ENCODE measurements at places on chromosomes 6 and 20. TPM values are rescaled to one million over a fixed set of nuclear protein-coding genes. Genes with fewer than 3 reads are reported as not detected.

OR2H2 gene
- polyA plus RNA-seq = 0.11 TPM

ZMYND8 gene
- polyA plus RNA-seq = 43.6 TPM

PTCRA gene
- polyA plus RNA-seq = 0.40 TPM

CDH26 gene
- polyA plus RNA-seq = 0.75 TPM

TMEM217 gene
- polyA plus RNA-seq = 2.5 TPM

CLVS2 gene
- 0.29 TPM for polyA plus RNA-seq

RNF39 gene
- 1.4 TPM for polyA plus RNA-seq

PARD6B gene
- 20.5 TPM for polyA plus RNA-seq

ZC3H12D gene
- polyA plus RNA-seq = 0.29 TPM

AHCY gene
- 191 TPM for polyA plus RNA-seq

PRRT1 gene
- 2.4 TPM for polyA plus RNA-seq

- DNase-seq = no peak
Observed at GRCh38 chr6:154800338-154800737, 67.1 kb downstream of the SCAF8 start.

DNA sequence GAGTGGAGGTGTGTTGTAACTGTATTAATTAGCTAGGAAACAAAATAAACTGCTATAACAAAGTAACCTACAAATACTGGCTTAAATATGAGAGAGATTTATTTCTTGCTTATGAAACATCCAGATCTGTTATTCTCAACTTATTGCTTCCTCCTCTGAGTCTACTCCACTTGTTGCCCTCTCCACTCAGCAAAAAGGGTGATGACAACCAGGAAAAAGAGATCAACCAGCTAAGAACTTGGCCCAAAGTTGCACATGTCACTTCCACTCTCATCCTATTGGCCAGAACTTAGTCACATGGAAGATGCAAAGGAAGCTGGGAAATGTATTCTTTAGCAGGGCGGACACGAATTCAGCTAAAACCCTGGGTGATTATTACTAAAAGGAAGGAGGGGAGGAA is 5.2 kb upstream of the TP53RK start:
- no peak for DNase-seq

GRCh38 chr6:37103169-37104039 is 66.5 kb upstream of the PIM1 start:
- DNase-seq = peak; percentile 65

GRCh38 chr20:48597521-48598302 is 230.1 kb downstream of the PREX1 start:
- no peak for DNase-seq

DNA sequence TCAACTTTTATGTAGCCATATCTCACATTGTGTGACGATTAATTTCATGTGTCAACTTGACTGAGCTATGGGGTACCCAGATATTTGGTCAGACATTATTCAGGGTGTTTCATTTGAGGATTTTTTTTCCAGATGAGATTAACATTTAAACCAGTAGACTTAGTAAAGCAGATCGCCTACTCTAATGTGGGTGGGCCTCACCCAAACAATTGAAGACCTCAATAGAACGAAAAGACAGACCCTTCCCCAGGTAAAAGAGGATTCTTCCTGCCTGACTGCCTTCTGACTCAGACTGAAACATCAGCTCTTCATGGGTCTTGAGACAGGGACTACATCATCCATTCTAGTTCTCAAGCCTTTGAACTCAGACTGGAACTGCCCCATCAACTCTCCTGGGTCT is 231.7 kb upstream of the SASH1 start:
- DNase-seq = no peak

DNA sequence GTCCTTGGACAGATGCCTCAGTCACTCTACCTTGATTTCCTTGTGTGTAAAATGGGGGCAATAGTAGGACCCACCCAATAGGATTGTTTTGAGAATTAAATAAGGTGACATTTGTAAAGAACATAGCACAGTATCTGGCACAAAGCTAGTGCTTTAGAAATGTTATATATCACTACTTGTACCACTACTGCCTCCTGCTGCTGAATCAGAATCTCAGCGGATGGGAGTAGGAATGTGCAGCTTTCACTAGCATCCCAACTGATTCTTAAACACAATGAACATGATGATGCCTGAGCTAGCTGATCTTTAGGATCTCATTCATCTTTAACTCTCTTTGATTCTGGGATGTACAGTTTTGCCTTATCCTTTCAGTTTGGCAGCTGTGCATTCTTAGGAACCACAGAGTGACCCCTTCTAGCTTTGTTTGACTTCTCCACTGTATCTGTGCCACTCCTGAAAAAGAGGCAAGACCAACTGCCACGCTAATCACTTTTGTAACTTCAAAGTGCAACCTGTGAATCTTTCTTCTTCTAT is 7.2 kb downstream of the PBOV1 start:
- DNase-seq = no peak

- DNase-seq = no peak
Observed at GRCh38 chr20:61775423-61775822, 290.3 kb downstream of the TAF4 start.

DNA sequence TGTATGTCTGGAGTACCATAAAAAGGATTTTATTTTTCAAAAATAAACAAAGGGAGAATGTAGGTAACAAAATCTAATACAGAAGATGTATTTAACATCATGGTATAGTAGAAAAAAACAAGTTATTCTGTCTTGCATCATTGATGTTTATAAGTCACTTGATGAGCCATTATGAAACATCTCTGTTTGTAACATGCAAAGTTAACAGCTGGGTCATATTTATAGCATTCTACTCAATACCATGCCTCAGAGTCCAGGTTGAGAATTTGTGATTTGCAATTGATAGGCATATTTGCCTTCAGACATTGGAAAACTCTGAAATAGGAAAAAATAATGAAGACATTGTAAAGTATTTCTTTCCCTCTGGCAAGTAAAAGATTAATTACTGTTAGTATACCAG is 52.3 kb upstream of the IL20RA start:
- no peak for DNase-seq

DNA sequence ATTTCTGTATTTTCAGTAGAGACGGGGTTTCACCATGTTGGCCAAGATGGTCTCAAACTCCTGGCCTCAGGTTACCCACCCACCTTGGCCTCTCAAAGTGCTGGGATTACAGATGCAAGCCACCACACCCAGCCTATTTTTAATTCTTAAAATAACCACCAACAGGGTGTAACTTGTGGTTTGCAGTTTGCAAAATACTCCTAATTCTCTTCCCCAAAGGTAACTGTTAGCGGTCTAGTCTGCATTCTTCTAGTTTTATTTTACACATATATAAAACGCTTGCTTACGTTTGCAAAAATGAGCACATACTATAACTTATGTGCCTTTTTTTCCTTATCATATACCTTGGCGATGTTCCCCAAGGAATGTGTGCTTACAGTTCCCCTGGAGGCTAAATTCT is 25.6 kb upstream of the CHMP4B start:
- no peak for DNase-seq

- no peak for DNase-seq
Observed at GRCh38 chr6:4564801-4565271, 211.4 kb upstream of the CDYL start.

DNA sequence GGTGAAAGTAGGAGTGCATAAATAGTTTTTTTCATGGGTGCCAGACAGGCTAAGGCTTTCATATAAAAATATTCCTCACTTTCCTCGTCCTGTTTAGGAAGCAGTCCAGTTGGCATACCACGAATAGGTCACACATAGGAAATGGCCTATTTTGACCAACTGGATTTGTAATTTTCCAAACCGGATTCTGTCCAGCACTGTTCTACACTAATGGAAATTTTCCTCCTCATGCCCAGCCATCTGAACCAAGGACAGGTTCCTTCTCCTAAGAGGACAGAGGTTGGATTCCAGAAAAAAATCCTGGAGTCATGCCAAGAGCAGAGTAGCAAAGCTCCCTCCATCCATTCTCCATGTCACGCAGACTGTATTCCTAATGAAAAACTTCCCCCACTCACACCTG is 43.1 kb downstream of the PANK2 start:
- no peak for DNase-seq

DNA sequence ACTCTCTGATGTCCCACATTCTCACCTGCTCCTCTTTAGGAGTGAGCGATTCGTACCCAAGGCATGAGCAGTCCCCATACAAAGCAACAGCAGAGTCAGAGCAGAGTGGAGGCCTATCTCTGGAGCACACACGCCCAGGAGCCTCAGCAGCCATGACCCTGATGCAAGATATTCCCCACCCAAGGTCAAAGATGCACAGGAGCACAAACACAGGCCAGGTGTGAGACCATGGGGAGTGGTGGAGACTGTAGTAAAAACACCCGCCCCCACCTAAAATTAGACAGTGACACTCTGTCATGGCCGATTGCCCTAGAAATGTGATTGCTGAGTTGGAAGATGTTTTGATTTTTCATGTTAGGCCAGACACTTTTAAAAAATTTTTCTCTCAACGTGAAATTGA is 21.4 kb downstream of the RRBP1 start:
- no peak for DNase-seq

DNA sequence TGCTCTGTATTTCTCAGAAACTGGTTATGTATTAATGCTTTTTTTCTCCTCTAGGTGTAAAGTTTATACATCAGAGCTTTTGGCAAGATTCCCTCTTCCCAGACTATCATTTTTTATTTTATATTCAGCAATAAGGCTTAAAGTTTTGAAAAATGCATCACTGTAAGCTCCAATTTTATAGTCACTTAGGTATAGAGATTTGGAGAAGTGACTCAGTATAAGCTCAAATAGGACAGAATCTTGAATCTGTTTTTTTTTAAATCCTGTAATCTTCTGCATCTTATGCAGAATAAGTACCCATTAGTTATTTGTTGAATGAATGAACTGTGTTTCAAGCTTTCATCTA is 1.0 kb downstream of the NCOA7 start:
- DNase-seq = no peak

GRCh38 chr6:47376930-47377329 is 67.2 kb upstream of the TNFRSF21 start:
- no peak for DNase-seq

DNA sequence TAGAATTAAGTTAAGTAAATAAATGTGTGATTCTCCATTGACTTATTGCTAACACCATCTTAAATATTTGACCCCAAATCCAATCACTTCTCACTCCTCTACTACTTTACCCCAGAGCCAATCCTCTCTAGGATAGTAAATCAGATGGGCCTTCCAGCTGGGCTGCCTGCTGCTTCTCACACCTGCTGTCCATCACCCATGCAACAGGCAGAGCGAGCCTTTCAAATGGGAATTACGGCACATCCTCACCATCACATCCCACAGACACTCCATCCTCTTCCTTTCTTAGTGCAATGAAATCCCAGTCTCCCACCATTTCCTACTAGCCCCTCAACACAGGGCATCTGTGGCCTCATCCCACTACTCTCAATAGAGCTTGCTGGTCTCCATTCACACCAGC is 34.0 kb downstream of the HLA-F start:
- no peak for DNase-seq

GRCh38 chr6:152309648-152310047 is 327.5 kb downstream of the SYNE1 start:
- DNase-seq = no peak

DNA sequence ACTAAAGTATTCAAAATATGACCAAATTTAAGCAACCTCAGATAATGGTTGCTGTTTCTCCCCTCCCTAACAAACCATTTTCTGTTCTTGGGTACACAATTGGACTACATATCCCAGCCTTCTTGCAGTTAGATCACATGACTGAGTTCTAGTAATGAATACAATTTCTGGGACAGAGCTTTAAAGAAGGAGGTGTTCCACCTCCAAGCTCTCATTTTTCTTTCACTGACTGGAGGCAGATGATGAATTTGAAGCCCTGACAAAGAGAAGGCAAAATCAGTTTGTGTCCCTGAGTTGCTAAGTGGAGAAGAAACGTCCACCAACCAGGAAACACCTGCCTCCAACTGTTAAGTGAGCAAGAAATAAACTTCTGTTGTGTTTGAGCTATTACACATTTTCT is 117.2 kb downstream of the LCA5 start:
- no peak for DNase-seq

DNA sequence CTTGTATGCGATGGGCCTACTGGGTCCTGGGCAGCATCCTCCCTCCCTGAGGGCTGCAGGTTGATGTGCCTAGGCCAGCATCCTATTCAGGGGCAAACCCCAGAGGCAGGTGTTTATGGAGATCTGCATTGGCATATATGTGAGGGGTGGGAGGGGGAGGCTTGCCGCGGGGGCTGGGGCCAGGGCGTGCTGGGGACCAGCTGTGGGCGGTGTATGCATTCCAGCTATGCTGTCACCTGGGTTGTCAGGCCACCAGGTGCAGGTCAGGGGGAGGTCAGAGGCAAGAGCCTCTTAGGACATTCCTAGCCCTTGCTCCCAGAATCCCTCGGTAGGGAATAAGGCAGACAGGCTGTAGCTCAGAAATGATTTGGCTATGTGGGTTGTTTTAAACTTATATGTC is 11.9 kb downstream of the FOXA2 start:
- DNase-seq = no peak

- DNase-seq = no peak
Observed at GRCh38 chr6:101058296-101058695, 177.2 kb upstream of the ASCC3 start.

DNA sequence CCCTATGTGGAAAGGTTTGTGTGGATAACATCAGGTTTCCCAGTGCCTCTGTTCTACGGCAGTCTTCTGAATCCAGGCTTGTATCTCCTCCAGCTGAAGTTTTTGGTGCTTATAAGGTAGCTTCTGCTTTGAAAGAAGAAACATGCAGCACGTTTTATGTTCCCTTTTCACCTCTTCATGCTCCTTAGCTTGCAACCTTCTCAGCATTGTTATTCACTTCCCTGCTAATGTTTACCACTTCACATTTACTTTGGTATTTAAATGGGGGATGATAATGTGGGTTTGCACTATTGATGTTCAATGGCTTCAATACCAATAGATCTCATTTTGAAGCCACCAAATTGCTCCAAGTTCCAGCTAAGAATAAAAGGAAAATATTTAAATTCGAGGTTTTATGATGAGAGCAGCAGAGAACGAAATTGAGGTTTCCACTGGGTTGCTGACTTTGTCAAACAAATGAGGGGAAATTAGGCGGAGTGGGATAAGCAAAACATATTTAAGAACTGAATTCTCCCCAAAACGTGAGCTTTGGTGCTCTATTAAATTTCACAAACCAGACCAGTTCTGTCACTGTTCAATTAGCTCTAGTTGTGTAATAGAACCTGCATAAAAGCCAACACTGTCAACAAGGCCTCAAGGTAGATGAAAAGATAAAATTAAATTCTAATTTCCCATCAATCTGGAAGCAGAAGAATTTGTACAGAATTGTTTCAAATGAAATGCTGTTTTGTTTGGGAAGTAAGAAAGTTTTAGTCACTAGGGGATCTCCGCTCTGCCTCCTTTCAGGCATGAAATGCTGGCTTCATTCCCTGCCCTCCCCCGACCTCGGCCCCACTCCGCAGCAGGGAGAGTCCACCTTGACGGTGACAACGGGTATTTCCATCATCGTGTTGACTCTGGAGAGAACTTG is 1.4 kb downstream of the IL22RA2 start:
- DNase-seq = no peak

DNA sequence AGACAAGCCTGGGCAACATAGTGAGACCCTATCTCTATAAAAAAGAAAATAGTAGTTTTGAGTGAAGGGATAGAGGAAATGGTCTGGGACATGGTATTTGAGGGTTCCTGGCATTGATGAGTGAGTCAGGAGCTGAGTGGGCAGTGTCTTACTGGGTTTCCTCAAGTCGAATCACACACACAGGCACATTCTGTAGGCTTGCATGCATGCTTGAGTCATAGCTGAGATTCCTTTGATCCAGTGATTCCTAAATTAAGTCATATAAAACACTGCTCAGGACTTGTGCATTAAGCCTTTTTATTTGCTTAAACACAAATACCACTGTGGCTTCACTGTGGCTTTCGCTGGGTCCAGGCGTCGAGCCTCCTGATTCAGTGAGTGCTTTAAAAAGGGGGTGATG is 71.8 kb upstream of the TMEM181 start:
- no peak for DNase-seq

- DNase-seq = no peak
Observed at GRCh38 chr6:15400572-15401004, 154.7 kb downstream of the JARID2 start.
